ENCODE measurements at places on chromosomes 11 and 22. TPM values are rescaled to one million over a fixed set of nuclear protein-coding genes. Genes with fewer than 3 reads are reported as not detected.

The PHF5A gene
- total RNA-seq, result 62.9 TPM

The SLC22A8 gene
- total RNA-seq, result not detected

The BUD13 gene
- total RNA-seq, result 13.5 TPM

The SMIM35 gene
- not detected for total RNA-seq

The SEPTIN3 gene
- total RNA-seq, result 1.5 TPM

The OR51G1 gene
- not detected for total RNA-seq

The ARHGAP20 gene
- total RNA-seq, result not detected

The LDHAL6A gene
- total RNA-seq, result not detected

DNA sequence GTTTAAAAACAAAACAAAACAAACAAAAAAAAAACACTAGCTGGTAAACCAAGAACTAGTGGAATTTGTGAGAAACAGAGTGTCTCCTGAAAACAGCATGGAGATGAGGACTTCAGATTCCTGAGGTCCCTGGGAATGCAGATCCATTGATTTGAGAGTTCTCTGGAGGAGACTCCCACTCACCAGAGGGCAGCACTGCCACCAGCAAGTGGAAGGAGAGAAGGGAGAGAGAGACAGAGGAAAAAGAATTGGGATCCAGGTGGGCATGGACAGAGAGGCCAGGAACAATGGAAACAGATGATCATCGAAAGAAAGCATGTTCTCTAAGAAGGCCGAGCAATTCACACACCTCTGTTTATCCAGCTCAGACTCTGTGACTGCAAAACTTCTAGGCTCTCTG lies 31.8 kb downstream of the ETS1 start:
- no peak for DNase-seq

DNA sequence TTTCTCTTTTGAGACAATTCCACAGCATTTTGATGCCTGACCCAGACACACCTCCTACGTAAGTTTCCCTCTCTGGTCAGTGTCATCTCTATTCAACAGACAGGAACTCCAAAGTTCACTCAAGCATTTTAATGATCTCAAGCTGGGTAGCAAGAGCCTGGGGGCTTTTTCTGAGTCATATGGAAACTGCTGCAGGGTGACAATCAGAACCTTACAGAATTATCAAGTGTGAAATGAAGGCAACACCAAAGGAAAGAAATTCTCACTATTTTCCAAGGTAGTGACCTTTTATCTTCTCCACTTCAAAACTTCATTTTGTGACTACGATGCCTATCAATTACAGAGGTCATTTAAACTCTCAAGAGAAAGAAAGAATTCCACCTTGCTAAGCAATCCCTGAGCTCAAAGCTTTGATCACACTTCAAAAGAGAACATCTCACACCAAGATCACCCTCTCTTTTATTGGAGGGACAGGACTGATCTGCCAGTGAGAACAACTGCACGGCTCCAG lies 229.0 kb upstream of the ZC3H12C start:
- no peak for DNase-seq

DNA sequence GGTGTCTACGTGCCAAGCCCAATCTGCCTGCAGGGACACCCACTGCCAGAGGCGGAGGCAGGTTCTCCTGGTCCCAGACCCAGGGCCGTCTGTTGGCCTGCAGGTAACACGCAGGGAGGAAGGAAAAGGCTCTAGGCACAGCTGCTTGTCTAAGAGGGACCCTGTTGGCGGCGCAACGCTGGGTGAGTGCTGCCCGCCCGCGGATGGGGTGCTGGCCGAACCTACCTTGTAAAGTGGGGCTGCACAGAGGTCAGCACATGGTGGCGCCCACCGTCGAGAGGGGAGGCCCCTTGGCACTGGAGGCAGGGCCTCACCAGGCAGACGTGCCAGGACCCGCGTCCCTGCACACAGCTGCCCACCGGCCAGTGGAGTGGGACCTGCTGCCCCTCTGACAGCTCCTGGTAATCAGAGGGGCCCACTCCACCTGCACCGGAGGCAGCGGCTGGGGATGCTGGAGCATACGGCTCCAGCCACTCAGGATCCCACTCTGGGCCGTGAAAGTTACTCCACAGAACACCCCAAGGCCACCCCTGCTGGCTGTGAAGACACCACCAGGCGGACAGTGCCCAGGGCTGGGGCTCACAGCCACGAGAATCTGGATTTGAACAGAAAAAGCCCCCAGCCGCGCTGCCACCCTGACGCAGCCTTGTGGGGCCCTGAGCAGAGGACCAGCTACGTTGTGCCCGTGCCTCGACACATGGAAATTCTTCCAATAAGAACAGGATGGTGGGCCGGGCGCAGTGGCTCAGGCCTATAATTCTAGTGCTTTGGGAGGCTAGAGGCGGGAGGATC lies 24.0 kb downstream of the TBX1 start:
- no peak for DNase-seq

GRCh38 chr11:77107950-77108349 lies 5.3 kb downstream of the OMP start:
- peak; percentile 76 for DNase-seq

DNA sequence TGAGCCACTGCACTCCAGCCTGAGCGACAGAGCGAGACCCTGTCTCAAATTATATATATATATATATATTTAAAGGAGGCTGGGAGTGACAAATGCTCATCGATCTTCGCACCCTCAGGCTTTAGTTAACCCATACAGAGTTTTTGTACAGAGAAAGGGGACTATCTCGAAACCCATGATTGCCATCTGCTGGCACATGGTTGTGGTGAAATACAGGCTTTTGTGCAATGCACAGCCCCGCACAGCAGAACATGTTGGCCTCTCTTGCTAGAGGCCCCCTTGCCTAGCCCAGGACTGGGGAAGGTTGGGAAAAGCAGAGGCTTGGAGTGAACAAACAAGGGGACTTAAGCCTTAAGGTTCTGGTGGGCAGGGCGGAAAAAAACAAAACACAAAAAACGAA lies 3.6 kb downstream of the MYBPC3 start:
- peak; percentile 19 for DNase-seq

DNA sequence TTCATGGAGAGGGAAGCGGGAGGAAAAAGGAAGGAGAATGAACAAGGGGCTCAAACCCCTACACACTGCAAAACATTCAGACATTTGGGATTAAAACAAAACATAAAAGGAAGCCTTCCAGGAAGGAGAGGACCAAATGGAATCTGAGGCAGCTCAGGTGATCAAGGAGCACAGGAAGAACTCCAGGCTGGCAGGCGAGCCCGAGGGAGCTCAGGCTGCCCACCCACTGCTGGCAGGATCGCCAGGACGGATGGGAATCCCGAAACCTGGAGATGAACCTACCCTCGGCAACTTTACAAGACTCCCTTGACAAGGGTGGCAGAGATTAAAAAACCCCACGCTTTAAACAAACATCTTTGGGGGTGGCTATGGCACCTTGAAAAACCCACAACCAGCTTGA lies 5.0 kb upstream of the PYGM start:
- DNase-seq, result no peak

- DNase-seq, result no peak
Measured at GRCh38 chr11:117189941-117190544, 9.1 kb upstream of the TAGLN start.

GRCh38 chr11:130778705-130779104 lies 137.6 kb downstream of the SNX19 start:
- DNase-seq, result no peak

GRCh38 chr11:67409781-67410368 lies 5.6 kb upstream of the CARNS1 start:
- DNase-seq, result no peak

DNA sequence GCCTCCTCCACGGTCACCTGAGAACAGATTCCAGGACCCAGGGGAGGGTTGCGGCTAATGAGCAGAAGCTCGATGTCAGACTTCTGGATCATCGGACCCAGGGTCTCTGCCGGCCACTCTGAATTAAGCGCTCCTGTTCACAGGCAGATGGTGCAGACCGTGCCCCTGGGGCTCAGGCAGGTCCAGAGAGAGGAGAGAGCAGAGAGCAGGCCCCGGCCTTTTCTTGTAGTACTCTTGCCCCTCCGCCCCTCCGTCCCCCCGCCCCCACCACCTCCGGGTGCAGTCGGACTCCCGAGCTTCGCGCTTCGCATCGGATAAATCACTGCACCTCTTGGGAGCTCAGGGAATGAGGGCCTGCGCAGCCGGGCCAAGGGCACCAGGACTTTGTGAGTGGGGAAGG lies 50.3 kb downstream of the RPS6KA4 start:
- no peak for DNase-seq

DNA sequence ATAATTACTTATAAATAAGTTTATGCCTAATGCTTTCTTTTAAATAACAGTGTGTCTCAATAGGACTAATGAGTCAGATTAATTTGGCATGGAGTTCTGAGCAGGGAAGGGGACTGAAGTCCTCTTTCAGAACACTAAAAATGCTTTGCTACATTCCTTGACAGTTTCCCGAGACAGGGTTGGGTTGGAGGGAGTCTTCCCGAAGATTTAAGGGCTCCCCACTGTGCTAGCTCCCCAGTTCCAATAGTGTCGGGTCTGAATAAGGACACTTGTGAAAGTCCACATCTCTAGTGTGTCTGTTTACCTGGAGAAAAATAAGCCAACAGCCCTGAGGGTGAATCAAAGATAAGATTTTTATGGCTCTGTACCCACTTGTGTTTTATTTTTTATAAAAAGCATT lies 41.8 kb upstream of the HSD17B12 start:
- DNase-seq, result no peak

DNA sequence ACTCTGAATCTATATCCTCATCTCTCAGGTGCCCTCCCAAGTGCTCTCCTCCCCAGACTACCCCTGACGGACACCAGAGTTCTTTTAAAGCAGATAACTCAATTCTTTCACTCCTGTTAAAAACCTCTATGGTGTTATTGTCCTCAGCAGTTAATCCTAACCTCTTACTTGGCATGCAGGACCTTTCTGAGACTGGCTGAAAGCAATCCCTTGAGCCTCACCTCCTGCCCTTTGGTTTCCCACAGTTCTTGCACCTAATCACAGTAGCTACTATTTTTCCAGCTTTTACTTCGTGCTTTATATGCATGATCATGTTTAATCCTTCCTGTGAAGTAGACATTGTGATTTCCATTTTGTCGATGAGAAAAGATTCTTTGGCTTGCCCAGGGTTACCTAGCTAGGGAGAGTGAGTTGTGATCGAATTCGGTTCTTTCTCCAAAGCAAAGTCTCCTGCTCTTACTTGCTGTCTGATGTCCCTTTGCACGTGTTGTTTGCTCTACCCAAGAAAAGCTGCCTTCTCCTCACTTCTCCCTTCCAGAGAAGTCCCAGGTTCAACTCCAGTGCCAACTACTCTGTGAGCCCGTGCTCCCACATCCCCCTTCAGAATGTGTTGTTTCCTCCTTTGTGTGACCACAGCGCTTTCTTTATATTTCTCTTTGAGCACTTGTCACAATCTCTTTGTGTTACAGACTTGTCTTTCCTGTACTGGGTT lies 2.1 kb downstream of the UBE2L3 start:
- no peak for DNase-seq

GRCh38 chr11:72738199-72739141 lies 13.7 kb downstream of the ARAP1 start:
- peak; percentile 37 for DNase-seq

- no peak for DNase-seq
Measured at GRCh38 chr22:26713823-26714449, 56.5 kb downstream of the MIAT start.

DNA sequence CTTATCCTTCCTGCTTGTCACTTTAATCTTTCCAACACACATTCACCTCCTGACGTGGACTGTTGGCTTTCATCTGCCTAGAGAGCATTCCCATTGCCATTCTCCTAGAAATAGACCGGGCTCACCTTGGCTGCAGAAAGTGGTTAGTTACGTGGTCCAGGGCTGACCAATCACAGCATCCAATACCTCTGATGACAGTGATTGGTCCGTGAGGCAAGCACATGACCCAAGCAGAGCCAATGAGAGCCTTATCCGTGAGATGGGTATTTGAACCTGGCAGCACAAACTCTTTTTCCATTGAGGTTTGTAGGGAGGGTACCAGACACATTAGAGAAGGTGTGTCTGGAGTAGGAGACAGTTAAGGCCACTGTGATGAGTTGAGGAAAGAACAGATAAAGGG lies 85.8 kb downstream of the MIAT start:
- no peak for DNase-seq

- peak; percentile 59 for DNase-seq
Measured at GRCh38 chr22:19943082-19944026, 1.7 kb upstream of the TXNRD2 start.

DNA sequence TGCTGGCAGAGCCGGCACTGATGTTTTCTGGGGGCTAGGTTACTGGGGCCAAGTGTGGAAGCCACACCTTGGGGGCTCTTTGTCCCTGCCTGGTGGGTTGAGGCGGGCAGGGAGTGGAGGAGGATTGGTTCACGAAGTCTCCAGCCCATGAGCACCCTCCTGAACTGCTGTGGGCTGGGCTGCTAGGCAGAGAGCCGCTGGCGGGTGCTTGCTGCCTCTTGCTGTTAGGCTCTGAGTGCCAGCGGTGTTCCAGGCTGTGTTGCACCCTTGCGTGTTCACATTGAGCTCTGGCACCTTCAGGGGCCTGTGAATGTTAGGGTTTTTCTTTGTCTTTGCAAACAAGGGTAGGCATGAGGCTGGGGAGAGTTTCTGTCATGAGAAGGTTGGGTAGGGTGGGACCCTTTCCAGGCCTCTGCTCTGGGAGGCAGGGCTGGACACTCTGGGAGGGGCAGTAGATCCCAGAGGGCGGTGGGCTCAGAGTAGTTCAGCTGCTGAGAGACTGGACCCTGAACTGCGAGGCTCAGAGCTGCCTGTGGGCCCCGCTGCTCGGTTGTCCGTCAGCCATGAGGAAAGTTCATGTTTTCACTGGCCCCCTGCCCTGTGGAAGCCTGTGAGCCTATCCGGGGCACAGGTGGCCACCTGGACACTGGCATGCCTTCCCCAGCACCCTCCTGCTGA lies 24.0 kb upstream of the TMEM191C start:
- no peak for DNase-seq

- no peak for DNase-seq
Measured at GRCh38 chr22:50343541-50343935, 411 bp downstream of the PPP6R2 start.

DNA sequence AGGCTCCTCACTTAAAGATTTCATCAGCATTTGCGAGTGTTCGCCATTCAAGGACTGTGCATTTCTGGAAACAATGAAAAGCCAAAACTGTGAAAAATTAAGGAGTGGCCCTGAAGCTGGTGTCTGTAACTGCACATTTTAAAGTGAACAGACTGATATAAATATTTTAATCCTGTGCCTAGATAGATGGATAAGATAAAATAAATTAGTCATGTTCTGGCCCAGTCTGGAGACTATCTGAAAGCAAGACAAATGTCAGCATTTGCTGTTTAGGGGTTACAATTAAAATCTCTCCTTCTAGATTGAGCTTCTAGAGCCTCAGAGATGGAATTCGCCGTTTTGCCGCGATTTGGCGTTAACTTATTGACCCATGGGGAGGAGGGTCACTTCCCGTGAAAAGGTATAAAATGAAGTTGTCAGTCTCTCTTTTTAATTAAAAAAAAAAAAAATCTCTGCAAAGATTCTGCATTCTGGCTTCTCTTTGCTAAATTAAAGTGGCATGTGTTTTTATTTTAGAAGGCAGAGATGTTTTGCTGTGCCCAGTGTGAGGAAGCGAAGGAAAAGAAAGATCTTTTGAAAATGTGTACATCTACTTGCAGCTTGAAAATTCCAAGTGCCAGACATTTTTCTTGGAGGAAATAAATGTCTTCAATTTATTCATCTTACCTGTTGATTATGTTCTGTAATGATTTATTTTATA lies 79.7 kb upstream of the WNT7B start:
- DNase-seq, result no peak

Measured in PC-9 (cell line).